ENCODE measurements at places on chromosomes 16 and 17. TPM values are rescaled to one million over a fixed set of nuclear protein-coding genes. Genes with fewer than 3 reads are reported as not detected.

- no peaks in the 10 kb centered on the region for H3K4me1 ChIP-seq
- H3K36me3 ChIP-seq = no peaks in the 10 kb centered on the region
- no peak for DNase-seq
Measured at GRCh38 chr17:40963838-40964237, 2.9 kb downstream of the KRT39 start.

IL34 gene
- total RNA-seq = 3.8 TPM

PPL gene
- total RNA-seq = 78.4 TPM

GRCh38 chr17:61133853-61134252 lies 265.8 kb upstream of the TBX2 start:
- no peak for DNase-seq
- no peaks in the 10 kb centered on the region for H3K36me3 ChIP-seq
- H3K4me1 ChIP-seq = peaks cover 21% of the 10 kb centered on the region
- H3K27me3 ChIP-seq = no peaks in the 10 kb centered on the region

TBC1D26 gene
- not detected for total RNA-seq

DNA sequence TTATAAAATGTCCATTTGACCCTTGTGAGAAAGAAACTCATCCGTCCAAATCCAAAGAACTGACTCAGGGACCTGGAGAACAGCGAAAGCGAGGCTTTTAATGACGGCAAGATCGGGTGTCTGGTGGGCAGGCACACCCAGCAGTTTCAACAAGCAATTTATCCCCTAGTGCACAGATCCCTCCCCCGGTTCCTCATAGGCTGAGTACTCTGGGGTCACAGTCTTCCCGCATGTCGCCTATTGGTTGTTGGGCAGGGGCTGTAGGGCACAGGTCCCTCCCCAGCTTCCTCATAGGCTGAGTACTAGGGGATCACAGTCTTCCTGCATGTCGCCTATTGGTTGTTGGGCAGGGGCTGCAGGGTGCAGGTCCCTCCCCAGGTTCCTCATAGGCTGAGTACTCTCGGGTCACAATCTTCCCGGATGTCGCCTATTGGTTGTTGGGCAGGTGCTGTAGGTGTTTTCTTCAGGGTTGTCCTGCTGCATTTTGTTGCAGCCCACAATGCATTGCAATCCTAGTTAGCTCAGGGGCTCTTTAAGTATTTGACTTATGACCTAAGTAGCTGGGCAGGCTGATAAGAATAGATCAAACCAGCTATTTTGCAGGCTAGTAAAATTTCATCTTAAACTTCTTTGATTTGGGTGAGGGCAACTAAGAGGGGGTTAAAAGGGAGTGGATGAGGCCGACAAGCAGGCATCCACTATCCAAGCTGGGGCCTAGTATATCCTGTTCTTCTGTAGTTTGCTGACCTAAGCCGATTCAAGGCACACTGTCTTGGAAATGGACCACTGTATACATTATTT lies 3.6 kb upstream of the UTS2R start:
- no peaks in the 10 kb centered on the region for H3K36me3 ChIP-seq
- H3K27me3 ChIP-seq = peaks cover 33% of the 10 kb centered on the region
- H3K4me3 ChIP-seq = no peak overlapping the region
- DNase-seq = no peak
- peaks cover 23% of the 10 kb centered on the region for H3K4me1 ChIP-seq

- DNase-seq = no peak
- H3K27me3 ChIP-seq = no peaks in the 10 kb centered on the region
- peak overlapping the region; percentile 76 for H3K4me3 ChIP-seq
Measured at GRCh38 chr17:69325518-69326376, 1.2 kb downstream of the ABCA5 start.

GRCh38 chr17:82884970-82885353 lies 45.1 kb upstream of the ZNF750 start:
- no peaks in the 10 kb centered on the region for H3K27me3 ChIP-seq
- no peaks in the 10 kb centered on the region for H3K36me3 ChIP-seq
- no peak overlapping the region for H3K4me3 ChIP-seq
- H3K4me1 ChIP-seq = peaks cover 58% of the 10 kb centered on the region
- no peak for DNase-seq

DNA sequence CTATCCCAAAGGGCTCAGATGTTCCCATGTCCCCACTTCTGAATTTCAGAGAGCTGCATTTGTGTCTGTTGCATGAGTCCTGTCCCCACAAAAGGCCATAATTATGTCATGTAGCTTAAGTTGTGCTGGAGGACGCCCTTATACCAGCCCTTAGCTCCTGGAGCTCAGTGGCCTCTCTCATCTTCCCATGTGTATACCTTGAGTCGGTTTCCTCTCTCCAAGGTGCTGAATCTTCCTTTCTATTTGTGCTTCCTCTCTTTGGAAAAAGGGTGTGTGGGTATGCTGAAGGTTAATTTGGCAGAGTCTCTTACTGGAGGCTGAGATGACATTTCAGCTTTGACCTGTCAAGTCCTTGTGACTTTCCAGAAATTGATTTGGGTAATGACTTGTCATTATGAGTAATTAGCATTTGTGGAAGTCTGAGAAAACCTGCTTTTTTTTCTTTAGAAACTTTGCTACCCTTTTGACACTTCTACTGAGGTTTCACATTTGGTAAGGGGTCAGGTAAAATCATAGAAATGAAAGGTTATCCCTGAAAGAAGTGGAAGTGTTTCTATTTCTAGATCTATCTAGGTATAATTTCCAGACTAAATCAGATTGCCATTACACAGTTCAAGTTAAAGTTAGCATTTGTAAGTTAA lies 185.4 kb downstream of the ABCC12 start:
- no peaks in the 10 kb centered on the region for H3K36me3 ChIP-seq
- peak; percentile 77 for DNase-seq
- H3K4me3 ChIP-seq = no peak overlapping the region
- no peak overlapping the region for H3K27ac ChIP-seq
- no peaks in the 10 kb centered on the region for H3K4me1 ChIP-seq

DNA sequence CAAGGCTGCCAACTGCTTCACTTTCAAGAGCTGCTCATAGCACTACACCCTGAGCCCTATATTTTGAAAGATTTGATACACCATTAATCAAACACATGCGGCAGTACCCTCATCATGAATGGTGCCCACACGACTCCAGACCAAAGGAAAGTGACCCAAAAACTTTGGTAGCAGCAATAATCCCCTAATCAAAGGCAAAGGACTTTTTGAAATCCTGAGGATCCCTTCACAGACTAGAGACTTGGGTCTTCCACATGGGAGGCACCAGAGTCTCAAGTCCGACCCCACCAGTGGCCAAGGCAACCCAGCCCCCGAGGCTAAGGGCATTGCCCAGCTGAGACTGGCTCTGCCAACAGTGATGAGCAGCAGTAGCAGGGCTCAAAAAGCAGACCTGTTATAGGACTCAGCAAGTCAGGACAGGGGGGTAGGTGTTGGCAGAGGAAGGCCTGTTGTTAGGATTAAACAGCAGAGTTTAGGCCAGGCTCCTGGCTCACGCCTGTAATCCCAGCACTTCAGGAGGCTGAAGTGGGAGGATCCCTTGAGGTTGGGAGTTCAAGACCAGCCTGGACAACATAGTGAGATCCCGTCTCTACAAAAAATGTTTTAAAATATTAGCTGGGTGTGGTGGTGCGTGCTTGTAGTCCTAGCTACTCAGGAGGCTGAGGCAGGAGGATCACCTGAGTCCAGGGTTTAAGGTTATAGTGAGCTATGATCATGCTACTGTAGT lies 3.2 kb downstream of the TRIM25 start:
- peak overlapping the region; percentile 85 for H3K4me3 ChIP-seq
- no peaks in the 10 kb centered on the region for H3K27me3 ChIP-seq
- peak overlapping the region; percentile 83 for H3K27ac ChIP-seq

FUS gene
- 45.1 TPM for total RNA-seq

DNA sequence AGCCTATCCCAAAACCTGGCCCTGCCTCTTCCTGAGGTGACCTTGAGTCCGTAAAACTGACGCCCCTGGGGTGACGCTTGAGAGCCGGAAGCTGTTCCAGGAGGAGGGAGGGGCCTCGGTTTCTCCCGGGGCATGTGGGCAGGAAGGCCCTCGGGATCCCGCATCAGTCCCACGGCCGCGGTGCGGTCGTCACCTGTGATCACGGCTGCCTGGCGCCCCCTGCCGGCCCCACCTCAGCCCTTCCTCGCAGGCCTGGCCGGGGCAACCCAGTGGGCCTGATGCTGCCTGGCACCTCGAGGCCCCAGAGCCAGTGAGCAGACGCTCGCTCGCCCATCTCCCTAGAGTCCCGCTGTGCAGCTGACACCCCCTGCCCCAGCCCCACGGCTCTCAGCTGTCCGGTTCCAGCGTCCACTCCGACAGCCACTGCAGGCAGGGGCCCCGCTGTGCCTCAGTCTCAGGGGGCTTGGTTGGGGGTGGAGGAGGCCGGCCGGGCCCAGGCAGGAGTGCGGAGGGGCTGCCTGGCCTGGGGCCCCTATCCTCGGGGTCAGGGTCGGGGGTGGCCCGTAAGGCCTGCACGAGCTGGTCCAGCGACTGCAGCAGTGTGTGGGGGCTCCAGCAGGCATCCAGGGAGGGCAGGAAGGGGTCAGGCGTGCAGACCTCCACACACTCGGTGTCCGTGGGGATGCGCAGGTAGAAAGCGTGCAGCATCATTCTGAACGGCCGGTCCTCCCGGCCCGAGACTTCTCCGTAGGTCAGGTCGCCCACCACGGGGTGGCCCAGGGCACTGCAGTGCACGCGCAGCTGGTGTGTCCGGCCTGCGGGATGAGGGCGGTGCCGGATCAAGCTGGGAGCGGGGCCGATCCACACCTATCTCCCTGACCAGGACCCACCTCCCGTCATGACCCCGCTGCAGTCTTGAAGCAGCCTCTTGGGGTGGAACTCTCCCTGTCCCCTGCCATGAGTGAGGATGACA lies 2.3 kb downstream of the RPUSD1 start:
- H3K27ac ChIP-seq = no peak overlapping the region
- H3K27me3 ChIP-seq = peaks cover 11% of the 10 kb centered on the region
- H3K4me3 ChIP-seq = no peak overlapping the region
- DNase-seq = no peak
- H3K36me3 ChIP-seq = peaks cover 17% of the 10 kb centered on the region
- peaks cover 23% of the 10 kb centered on the region for H3K4me1 ChIP-seq

DNA sequence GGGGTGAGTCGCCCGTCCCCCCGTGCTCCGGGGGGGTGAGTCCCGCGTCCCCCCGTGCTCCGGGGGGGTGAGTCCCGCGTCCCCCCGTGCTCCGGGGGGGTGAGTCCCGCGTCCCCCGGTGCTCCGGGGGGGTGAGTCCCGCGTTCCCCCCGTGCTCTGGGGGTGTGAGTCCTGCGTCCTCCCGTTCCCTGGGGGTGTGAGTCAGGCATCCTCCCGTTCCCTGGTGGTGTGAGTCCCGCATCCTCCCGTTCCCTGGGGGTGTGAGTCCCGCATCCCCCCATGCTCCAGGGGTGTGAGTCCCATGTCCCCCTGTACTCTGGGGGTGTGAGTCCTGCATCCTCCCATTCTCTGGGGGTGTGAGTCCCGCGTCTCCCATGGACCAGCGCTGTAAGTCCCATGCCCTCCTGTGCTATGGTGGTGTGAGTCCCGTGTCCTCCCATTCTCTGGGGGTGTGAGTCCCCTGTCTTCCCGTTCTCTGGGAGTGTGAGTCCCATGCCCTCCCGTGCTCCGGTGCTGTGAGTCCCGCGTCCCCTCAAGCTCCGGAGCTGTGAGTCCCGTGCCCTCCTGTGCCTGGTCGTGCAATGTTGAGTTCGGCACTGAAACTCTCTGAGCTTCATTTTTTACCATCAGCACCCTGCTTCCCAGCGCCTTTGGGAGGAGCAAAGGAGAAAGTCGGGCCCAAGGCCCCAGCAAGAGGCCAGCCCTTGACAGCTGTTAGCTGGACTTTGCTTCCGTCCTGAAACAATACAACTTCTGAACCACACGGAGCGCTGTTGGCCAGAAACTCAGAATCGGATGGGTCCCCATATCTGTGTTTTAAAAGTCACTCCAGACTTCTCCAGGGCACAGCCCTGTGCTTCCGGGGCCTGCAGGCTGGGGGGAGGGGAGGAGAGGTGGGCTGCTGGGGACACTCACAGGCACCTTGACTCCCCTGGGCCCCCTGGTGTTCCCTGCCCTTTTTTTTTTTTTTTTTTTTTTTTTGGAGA lies 11.5 kb upstream of the ZC3H18 start:
- H3K4me3 ChIP-seq = no peak overlapping the region
- DNase-seq = no peak
- no peak overlapping the region for H3K27ac ChIP-seq
- no peaks in the 10 kb centered on the region for H3K27me3 ChIP-seq
- H3K36me3 ChIP-seq = no peaks in the 10 kb centered on the region

DNA sequence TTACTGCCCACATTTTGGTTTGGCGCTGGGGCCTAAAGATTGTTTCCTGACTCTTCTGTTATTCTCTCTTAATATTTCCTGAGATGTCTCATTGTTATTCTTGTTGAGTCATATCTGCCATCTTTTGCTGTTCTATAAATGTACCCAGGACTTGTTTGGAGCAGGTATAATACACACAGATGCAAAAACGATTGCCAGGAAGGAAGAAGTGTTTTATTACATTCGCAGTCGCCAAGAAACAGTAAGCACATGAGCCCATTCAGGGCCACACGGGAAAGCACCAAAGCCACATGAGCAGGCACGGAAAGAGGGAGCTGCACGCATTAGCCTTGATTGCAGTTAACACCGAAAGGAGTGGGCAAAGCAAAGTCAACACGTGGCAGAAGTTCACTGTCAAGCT lies 70.2 kb downstream of the ARHGAP44 start:
- DNase-seq = no peak
- H3K36me3 ChIP-seq = no peaks in the 10 kb centered on the region
- no peaks in the 10 kb centered on the region for H3K27me3 ChIP-seq
- no peak overlapping the region for H3K27ac ChIP-seq
- no peak overlapping the region for H3K4me3 ChIP-seq

DNA sequence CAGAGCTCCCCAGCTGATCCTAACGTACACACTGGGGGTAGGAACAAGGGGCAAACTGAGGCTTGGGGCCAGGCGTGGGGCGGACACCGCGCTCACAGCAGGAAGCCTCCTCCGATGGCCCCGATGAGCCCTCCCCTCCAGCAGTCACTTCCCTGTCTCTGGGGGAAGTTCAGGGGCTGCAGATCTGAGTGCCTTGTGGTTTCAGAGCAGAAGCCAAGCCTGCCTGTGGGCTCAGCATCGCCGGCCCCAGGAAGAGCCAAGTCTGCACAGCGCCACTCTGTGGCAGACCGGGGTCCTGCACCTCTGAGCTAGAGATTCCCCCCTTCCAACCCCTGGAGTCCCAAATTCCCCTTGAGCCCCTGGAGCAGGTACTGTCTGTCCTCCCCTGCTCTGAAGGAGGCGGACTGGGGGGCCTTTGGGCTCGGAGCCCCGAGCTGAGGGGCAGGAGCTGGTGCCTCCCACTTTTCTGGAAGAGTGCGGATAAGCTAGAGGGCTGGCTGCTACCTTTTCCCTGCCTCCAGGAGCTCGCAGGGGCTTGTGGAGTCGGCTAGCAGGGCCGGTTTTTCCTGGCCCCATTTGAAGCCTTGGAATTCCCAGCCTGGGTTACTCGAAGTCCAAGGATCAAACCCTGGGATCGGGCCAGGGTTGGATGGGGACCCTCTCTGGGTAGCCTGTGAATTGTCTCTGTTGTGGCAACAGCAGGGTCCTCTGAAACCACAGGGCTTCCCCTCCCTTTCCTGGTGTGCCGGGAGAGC lies 2.9 kb downstream of the GSE1 start:
- H3K36me3 ChIP-seq = peaks cover 7% of the 10 kb centered on the region
- DNase-seq = peak; percentile 94
- no peaks in the 10 kb centered on the region for H3K27me3 ChIP-seq
- peaks cover 51% of the 10 kb centered on the region for H3K4me1 ChIP-seq
- no peak overlapping the region for H3K4me3 ChIP-seq

GRCh38 chr17:77459018-77459755 lies 318.4 kb downstream of the SEC14L1 start:
- peak overlapping the region; percentile 61 for H3K27ac ChIP-seq
- no peaks in the 10 kb centered on the region for H3K27me3 ChIP-seq
- no peak overlapping the region for H3K4me3 ChIP-seq
- peaks cover 97% of the 10 kb centered on the region for H3K4me1 ChIP-seq
- no peak for DNase-seq
